Neural progenitor cell (in vitro differentiated cells): ENCODE measurements at places on chromosomes 5 and 9. TPM values are rescaled to one million over a fixed set of nuclear protein-coding genes. Genes with fewer than 3 reads are reported as not detected.

DNA sequence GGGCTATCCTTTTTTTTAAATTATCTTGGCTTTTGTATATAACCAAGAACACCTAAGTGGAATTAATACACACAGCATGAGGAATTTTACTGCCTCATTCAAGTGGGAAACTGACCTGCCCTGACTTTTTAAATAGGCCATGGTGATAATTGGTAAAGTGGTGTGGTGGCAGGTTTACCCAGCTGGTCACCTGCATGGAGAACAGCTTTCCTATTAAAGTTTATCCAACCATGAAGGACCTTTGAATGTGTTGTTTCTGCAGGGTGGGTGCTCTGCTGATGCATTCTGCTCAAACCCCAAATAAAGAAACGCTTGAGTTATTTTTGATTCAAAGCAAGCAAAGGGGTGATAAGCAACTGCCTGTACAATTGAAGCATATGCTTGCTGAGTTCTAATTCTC lies 261.0 kb upstream of the GRIN3A start:
- peak; percentile 3 for DNase-seq

DNA sequence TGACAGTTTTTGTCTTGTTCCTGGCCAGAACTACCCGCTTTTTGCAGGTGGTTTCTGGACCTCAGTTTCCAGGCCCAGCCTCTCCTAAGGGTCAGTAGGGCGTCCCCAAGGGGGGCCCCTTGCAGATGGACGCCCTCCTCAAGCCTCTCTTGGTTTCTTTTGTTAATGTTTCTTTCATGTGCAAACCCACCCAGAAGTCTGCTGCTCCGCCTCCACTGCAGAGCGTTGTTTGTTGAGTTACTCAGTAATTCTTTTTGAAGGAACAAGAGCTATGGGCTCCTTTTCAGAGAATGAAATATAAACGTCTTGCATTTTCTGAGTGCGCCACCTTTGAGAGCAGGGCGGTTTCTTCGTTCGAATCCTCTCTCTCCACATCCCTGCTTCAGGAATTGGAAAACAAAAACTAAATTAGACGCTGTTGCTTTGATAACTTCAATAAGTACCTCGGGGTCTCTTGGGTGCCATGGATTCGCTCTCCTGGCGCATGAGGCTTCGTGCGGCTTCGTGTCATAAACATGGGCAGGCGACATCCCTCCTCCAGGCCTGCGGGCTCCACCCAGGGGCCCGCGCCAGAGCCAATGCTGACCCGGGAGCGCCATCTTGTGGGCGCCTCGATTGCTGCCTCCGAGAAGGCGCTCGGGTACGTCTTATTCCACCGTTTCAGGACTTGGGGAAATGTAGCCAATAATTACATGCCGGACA lies 38.3 kb upstream of the CKMT2 start:
- DNase-seq, result peak; percentile 90

DNA sequence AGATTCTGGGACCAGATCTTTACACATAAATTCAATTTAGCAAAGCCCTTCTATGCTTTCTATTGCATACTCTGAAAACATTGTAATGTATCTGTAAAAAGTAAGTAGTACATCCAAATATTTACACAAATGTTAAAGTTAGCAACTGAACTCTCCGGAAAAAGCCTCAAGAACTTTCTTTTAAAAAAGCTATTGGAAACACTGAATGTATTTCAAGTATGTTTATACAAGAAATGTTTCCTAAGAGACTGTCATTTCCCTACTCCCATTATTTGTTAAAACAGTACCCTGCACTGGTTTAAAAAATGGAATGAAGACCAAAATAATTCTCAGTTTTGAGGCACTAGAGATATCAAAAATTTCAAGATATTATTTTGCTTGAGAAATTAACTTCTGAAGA lies 44.8 kb upstream of the TRIM36 start:
- DNase-seq, result no peak

DNA sequence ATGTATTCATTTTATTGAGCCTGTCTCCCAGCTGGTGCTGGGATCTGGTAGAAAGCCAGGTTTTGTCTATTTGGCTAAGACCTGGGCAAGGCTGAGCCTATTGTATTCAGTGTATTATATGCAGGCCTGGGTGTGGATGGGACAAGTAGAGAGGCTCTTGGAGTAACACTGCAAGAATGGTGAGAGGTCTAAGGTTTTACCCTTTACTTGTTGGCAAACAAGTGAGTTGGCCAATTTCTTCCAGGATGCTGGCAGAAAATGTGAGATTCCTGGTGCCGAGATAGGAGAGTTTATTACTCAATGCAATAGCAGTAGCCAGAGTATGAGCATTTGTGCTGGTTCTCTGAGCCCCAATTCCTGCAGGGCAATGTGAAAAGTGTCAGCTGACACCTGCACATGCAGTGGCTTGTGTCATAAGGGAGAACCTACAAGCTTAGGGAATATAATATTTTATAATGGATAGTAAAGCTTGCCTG lies 141.7 kb upstream of the PRLR start:
- no peak for DNase-seq

GRCh38 chr5:9399094-9399493 lies 146.8 kb downstream of the SEMA5A start:
- no peak for DNase-seq

DNA sequence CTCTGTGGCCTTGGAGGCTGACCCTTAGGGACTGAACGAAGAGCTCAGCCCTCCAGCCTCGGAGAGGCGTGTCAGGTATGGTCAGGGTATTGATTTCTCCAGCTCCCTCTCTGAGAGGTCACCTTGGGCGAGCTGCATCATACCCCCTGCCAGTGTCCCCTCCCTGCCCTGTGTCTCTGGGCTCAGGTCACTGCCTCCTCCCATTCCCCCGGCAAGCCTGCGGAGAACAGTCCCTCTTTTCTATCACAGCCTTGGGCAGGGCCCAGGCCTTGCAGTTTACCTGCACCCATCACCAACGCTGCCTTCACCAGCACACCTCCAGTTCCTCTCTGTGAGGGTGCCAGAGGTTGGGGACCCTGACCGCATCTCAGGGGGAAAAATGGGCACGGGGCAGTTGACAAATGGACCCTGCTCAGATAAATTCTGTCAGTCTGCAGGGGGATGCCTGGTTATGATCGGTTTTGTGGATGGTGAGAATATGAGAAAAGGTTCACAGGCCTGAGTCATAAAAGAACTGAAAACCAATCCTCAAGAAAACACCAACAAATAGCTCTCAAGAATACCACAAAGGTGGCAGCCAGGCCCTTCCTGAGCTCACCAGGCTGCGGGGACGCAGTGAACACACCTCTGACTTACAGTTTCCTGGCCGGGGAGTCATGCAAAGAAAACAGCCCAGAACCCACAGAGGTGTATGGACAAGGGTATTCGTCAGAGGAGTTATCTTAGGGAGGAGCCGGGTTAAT lies 24.7 kb upstream of the RXRA start:
- DNase-seq, result no peak

DNA sequence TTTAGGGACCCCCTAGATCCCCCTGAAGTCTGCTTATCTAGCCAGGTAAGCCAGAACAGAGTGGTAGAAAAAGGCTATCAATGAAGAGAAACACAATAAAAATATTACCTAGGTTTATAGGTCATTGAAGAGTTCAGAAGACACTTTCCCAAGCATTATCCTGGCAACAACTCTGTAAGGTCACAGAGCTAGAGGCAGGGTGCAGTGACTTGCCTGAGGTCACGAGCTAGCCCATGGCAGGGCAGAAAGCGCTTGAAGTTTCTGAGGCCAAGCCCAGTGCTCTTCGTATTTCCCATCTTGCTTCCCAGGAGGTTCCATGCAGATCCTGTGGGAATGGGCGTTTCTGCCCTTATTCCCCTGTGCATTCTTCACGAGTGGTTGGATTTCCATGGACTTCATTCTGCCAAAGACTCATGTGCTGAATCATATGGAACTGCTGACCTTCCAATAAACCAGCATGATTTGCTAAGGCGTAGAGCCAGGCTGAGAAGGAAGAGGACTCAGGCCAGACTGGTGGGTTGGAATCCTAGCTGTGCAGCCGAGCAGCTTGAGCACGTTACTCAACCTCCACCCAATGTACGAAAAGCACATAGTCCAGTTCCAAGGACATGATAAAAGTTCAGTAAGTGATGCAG lies 22.1 kb downstream of the TRMO start:
- DNase-seq, result no peak

GRCh38 chr5:169088028-169088725 lies 212.8 kb downstream of the SLIT3 start:
- peak; percentile 43 for DNase-seq

DNA sequence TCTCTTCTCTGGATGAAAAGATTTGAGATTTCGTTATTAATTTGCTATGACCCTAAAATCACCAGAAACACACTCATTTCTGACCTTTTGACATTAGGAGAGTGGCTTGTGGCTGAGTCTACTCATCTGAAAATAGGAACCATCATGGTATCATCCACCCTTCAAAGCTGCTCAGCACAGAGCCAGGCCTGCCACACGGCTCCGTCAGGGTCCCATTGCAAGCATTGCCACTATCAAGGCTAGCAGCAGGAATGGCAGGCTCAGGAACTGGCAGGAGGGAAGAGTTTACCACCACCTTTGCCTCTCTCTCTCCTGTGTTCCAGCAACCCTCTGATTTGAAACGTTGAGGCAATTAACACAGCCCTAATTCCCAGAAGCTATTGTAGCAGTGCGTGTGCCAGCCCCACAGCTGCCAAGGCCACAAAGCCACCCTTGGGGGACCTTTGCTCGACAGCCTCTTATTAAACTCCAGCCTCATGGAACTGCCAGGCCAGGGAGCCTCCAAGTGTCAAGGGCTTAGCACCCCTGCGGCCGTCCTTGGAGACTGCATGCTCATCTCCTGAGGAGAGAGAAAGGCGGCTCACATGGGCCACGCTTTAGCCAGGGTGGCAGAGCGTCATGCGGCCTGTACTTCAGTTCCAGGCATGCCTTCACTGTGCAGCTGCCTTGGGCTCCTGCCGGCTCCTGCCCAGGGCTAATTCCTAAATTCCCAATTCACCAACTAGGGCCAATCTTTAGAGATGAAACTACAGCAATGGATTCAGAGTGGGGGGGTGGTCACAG lies 145.9 kb downstream of the ROR2 start:
- no peak for DNase-seq

NIPAL4 gene
- not detected in 2 replicates for total RNA-seq

XRCC4 gene
- 25.3 and 45.6 TPM in 2 replicates for total RNA-seq

RARS1 gene
- total RNA-seq, result 116 and 191 TPM in 2 replicates

UGCG gene
- 32.3 and 48.1 TPM in 2 replicates for total RNA-seq
